Activated T-cell treated with anti-CD3 and anti-CD28 coated beads, Interleukin-2, amount 50 U/mL, for 72 hours (primary cell): ENCODE measurements at places on chromosomes 1 and 21. TPM values are rescaled to one million over a fixed set of nuclear protein-coding genes. Genes with fewer than 3 reads are reported as not detected.

The ALX3 gene
- total RNA-seq = not detected

GRCh38 chr1:64790832-64791487, 46.1 kb downstream of the RAVER2 start:
- DNase-seq = no peak

- DNase-seq = no peak
Observed at GRCh38 chr1:92443893-92444292, 42.8 kb downstream of the GFI1 start.

- no peak for DNase-seq
Observed at GRCh38 chr1:82507011-82507410, 706.3 kb downstream of the ADGRL2 start.

- no peak for DNase-seq
Observed at GRCh38 chr1:228141226-228142044, 1.4 kb downstream of the GUK1 start.

The BACE2 gene
- total RNA-seq = 1.1 TPM

- no peak for DNase-seq
Observed at GRCh38 chr1:58978096-58978495, 194.2 kb upstream of the JUN start.

DNA sequence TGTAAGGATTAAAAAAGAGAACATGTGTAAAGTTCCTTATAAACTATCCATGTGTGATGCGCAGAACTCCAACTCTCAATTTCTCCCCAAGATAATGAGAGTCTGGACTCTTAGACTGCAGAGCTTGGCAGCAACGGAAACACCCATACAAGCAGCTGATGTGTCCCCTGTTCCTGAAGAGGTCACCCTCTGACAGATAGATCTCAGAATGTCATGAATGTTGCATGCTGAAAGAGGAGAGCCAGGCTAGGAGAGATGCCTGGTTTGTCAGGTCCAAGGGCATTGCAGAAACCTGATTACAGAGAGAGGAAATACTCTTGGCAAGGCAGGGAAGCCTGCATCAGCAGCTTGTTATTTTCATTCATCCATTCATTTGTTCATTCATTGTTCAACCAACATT, 24.2 kb downstream of the MTARC1 start:
- DNase-seq = no peak

DNA sequence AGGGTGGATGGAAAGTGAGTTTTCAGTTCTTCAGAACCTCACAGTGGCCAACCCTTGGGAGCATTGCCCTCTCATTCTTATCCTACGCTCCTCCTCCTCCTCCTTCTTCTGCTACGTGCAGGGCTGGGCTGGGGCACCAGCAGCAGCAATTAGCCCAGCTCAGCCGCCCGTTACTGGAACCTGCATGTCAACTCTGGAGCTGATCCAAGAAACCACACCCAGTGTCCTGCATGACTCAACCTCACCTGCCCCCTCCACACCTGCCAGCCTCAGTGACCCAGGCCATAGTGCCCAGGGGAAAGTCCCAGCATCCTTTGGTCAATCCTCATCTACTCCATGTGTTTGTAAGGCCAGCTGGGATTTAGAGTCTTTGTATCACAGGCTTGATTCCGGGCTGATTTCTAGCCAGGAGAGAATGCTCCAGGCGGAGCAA, 12.6 kb downstream of the ELF3 start:
- DNase-seq = no peak

DNA sequence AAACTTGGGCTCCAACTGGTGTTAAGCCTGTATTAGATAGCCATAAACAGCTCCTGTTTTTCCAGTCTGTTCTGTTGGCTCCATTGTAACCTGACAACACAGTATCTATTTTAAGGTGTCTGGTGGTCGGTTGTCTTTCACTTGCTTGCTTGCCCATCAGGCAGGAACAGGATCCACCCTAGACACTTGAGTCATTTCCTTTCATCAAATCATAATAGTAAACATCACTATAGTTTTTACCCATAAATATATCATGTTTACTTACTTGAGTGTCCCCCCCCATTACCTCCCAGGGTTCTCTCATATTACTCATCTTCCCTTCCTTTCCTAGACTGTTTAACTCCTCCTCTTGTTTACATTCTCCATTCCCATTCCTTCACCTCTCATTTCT, 2.9 kb downstream of the DDI2 start:
- no peak for DNase-seq

DNA sequence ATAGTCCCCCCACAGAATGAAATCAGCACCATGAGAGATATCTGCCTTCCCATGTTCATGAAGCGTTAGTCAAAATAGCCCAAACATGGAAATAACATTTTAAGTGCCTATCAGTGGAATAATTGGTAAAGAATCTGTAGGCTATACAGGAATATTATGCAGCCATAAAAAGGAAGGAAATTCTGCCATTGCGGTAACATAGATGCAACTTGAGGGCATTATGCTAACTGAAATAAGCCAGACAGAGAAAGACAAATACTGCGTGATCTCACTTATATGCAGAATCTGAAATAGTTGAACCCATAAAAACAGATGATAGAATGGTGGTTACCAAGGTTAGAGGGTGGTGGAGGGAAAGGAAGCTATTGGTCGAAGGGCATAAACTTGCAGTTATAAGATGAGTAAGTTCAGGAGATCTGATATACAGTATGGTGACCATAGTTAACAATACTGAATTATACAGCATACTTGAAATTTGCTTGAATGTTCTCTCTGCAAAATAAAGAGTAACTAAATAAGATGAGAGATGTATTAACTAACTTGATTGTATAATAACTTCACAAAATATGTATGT, 699 bp upstream of the IL23R start:
- no peak for DNase-seq

DNA sequence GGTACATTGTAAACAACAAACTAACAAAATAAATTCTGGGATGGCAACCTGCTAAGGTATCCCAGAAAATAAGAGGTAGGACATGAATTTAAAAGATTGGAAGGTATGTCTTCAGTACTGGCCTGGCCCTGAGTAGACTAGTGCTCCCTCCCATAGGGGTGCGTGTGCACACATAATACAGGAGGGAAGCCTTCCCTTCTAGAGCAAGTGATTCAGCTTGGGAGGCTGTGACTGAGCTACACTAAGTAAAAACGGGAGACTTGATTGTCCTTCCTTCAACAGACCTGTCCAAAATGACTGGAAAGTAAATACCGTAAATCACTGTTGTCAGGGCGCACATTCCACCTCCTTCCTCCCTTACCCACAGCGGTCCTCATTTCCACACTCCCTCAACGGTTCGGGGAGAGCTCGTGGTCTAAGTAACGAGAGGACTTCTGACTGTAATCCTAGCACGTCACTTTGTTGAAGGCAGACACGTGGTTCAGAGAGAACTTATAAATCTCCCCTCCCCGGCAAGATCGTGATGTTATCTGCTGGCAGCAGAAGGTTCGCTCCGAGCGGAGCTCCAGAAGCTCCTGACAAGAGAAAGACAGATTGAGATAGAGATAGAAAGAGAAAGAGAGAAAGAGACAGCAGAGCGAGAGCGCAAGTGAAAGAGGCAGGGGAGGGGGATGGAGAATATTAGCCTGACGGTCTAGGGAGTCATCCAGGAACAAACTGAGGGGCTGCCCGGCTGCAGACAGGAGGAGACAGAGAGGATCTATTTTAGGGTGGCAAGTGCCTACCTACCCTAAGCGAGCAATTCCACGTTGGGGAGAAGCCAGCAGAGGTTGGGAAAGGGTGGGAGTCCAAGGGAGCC, at the start of gene TGFB2:
TSS of gene TGFB2 (plus strand) at position 523 of the 859 bp plus-strand sequence. CDS start 1,366 bp downstream, outside the sequence.
- no peak for DNase-seq
